ENCODE measurements at places on chromosomes 16 and 17. TPM values are rescaled to one million over a fixed set of nuclear protein-coding genes. Genes with fewer than 3 reads are reported as not detected.

Gene CCDC154
- total RNA-seq = 1.2 TPM

- no peak for DNase-seq
These were observed 5.8 kb downstream of the ADCY7 start for GRCh38 chr16:50272111-50272571.

DNA sequence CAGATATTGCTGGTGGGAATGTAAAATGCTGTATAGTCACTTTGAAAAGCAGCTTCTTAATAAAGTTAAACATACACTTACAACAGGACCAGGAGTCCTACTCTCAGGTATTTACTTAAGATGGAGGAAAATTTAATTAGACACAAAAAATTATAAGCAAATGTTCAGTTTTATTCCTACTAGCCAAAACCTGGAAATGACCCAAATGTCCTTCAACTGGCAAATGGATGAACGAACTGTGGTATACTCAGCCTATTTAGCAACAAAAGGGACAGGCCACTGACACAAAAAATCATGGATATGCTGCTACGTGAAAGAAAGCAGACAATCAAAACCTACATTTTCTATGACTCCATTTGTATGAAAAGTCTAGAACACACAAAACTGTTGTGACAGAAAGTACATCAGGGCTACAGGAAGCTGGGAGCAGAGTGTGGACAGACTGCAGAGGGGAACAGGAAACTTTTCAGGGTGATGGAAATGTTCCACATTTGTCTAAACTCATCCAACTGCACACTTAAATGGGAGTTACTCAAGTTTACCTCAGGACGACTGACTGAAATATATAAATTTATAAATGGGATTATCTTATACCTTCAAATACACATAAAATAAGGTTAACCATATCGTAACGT is 49.3 kb upstream of the MNT start:
- no peak for DNase-seq

Gene PMP22
- total RNA-seq = 238 TPM

DNA sequence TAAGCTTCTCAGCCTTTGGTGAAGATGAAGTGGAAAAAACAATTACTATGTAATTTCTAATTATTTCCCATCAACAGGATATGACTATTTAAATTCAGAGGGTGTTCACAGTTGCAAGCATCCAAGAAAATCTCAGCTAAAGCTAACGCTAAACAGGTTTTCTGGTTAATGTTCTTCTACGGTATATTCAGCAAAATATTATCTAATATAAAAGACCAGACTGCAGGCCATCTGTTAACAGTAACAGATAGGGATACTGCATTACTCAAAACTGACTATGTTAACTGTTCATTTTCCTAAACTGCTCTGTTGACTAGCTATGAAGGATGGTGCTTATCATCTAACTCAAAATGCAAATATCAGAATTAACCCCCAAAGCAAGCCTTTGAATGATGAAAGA is 32.8 kb downstream of the GLG1 start:
- DNase-seq = no peak
